ENCODE measurements at places on chromosomes 12 and 14.
A peak's percentile ranks its signal among the peaks of the same experiment; 100 is the strongest.

- no peak for DNase-seq
Measured at GRCh38 chr14:23602181-23603095, 23.8 kb upstream of the JPH4 start.

DNA sequence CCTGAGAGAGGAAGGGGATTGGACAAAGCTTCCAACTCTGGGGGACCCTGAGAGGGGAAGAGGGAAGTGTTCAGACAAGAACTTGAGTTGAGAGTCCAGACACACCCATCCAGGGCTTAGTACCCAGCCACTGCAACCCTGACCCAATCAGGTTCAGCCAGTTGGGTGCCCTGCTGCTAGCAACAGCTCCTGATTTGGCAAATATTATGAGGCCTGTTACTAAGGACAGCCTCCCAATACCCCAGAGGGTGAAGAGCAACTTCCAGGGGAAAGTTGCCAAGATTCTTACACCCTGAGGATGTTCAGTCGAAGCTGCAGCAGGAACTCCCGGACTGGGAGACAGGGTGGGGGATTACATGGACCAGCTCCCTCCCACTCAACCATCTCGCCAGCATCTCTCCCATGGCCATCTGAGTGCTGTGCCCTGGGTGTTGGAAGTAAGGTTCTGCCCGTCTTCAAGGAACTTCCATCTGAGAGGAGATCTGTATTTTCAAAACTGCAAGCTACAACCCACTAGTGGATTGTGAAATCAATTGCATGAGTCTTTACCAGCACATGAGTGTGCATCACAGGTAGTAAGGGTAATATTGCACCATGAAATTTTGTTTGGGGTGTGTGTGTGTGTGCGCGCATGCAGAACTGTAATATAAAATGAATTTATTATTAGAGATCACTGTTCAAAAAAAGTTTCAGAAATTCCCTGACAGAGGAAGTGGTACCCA, 11.5 kb upstream of the KRT78 start:
- no peak for DNase-seq

GRCh38 chr12:2343681-2344080, 290.9 kb downstream of the CACNA1C start:
- no peak for DNase-seq

DNA sequence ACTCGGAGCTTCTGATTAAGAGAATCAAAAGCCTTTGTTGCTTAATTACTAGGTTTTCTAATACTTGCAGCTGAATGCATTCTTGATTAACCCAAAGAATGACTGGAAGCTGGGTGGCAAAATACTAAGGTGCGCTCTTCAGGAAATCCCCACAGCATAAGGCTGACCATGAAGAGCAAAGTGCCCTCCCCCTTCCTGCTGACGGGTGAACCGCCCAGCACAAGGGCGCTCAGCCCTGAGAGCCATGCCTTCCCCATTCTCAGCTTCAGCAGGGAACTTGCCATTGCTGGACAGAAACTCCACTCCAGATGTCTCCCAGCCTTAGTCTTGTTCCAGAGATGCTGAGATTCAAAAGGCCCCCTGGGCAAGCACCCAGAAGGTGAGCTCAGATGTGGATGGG, 27.2 kb upstream of the FBRSL1 start:
- no peak for DNase-seq

DNA sequence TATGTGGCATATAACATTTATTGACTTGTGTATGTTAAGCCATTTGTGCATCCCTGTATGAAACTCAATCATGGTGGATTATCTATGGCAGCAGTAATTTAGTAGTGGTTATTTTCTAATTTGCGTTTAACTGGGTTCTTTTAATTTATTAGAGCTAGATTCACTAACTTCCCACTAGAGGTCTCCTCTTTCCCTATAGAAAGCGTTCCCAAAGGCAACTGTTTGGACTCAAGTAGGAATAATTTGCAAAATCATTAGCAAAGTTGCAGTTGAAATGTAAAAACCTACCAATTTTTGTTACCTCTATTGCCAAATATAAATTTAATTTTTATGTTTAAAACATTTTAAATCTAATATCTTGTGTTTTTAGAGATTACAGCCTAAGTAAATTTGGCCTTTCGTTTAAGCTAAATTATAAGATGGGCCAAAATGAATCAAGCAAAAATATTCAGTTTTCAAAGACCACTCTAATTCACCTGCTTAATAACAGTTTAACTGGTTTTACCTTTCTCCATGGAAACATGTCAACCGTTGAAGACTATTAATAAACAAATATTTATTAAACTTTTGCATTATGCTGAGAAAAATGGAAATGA, 6.0 kb downstream of the DMAC2L start:
- DNase-seq = no peak

GRCh38 chr14:85813040-85813439, 283.1 kb downstream of the FLRT2 start:
- DNase-seq = no peak

DNA sequence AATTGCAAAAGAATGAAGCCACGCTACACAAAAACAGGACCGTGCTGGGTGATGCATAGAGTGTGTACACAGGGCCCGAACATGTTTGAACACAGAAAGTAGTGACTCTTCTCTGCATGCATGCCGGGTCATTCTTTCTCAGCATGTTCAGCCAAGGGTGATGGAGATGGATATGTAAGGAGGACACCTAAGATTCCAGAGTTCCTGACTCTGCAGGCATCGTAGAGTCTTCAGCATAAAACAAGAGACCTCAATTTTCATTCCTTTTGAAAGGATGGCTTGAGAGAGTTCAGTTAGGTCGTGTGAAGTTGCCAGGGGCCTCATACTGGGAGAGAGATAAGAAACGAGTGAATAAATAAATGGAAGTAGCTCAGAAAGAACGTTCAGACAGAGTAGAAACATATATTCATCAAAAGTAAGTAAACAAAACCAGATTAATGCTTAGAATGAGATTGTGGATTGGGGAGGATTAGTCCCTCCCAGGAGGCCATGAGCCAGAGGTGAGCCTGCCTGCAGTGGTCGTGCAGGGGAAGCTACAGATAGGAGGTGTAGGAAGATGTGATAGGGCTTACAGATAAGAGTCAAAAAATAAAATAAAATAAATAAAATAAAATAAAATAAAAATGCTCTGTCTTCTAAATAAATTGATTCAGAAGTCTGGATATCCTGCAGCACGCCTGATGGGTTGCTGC, 27.6 kb upstream of the SEL1L start:
- DNase-seq = no peak

GRCh38 chr12:125989696-125990095, 924.5 kb downstream of the AACS start:
- no peak for DNase-seq

GRCh38 chr12:2999265-2999841, 40.2 kb downstream of the TEAD4 start:
- no peak for DNase-seq

DNA sequence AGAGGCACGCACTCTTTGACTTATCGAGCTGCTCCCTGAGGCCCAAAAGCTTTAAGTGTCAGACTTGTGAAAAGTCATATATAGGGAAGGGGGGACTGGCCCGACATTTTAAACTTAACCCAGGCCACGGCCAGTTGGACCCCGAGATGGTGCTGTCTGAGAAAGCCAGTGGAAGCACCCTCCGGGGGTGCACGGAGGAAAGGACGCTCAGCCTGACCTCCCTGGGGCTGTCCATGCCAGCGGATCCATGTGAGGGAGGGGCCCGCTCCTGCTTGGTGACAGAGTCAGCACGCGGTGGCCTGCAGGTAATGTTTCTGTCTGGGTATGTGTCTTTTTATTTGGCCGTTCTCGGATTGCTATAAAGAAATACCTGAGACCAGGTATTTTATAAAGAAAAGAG, 7.0 kb downstream of the ZNF839 start:
- DNase-seq = no peak

GRCh38 chr12:95548539-95549391, 2.5 kb downstream of the USP44 start:
- DNase-seq = peak; percentile 44

GRCh38 chr12:74499192-74499591, 38.4 kb upstream of the ATXN7L3B start:
- DNase-seq = no peak

DNA sequence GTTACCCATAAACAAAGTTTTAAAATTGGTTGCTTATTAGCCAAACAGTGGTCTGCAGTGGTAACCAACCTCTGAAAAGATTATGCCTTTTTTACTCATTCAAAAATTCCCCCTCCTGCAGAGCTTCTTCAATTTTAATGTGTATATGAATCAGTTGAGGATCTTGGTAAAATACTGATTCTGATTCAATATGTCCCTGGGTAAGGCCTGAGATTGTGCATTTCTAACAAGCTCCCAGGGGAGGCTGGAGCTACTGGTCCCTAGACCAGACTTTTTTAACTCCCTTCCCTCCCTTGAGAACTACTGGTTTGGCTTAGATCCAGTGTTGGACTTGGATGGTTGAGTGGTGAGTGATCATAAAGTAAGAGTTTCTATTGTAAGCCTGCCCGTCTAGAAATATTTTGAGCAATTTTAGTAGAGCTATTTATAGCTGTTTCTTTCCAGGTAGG, 90.2 kb downstream of the FUT8 start:
- DNase-seq = no peak
